ENCODE measurements at places on chromosomes 13 and 19. TPM values are rescaled to one million over a fixed set of nuclear protein-coding genes. Genes with fewer than 3 reads are reported as not detected.

PSG3 gene
- total RNA-seq, result not detected

ZNF430 gene
- total RNA-seq, result 27.6 TPM

OVOL3 gene
- total RNA-seq, result not detected

ZC3H4 gene
- 86.9 TPM for total RNA-seq

LAIR2 gene
- 3.6 TPM for total RNA-seq

CLPTM1 gene
- 64.0 TPM for total RNA-seq

LACC1 gene
- total RNA-seq, result 1.8 TPM

UHRF1 gene
- total RNA-seq, result 83.9 TPM

ZNF208 gene
- total RNA-seq, result 0.51 TPM

FFAR3 gene
- not detected for total RNA-seq

ZNF302 gene
- 27.8 TPM for total RNA-seq

PRKD2 gene
- 178 TPM for total RNA-seq

SIAH3 gene
- 0.08 TPM for total RNA-seq

REXO1 gene
- 44.5 TPM for total RNA-seq

YJEFN3 gene
- 7.8 TPM for total RNA-seq

ZNF600 gene
- total RNA-seq, result 19.0 TPM

SIGLEC12 gene
- total RNA-seq, result not detected

Measured in activated naive CD4-positive, alpha-beta T cell treated with anti-CD3 and anti-CD28 coated beads, Interleukin-2, amount 10 ng/mL, durations not matched to agents 5 hours and 36 hours (primary cell).